ENCODE measurements at places on chromosomes 7 and 10.

- no peak for DNase-seq
These were observed 241.7 kb downstream of the CALN1 start for GRCh38 chr7:72170475-72170874.

DNA sequence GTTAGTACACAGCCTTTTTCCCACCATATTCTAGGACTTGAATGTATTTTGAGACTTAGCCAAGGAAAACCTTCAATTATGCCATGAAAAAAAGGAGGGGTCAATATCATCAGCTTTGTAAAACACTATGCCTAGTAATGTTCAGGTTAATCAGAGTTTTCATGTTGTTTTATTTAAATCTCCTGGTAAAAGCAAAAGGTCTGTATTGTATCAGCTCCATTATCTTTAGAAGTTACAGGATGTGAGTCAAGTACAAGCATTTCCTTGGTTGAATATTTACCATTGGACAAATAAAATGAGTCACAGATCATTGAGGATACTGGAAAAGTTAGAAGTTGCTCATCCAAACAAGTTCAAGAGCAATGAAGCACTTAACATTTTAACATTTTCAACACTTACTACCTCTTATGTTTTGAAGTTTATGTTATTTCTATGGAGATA lies 89.9 kb upstream of the CAPZA2 start:
- no peak for DNase-seq

DNA sequence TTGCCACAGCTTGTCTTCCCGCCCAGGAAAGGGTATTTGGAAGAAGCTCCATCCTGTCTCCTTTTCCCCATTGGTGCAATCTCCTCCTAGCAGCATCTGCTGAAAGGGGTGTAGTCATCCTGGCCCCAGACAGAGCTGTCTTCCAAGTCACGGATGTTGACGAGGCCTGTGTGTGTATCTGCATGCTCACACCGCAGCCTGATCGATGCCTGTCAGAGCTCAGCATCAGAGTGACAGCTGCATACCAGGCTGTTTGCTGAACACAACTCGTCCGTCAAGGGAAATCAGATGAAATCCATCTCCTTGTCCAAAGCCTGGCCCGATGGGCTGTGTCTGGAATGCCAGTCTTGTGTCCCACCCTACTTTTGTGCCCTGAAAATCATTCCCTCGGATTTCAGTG lies 21.2 kb upstream of the LRRC4 start:
- no peak for DNase-seq

GRCh38 chr7:158695056-158695455 lies 9.5 kb downstream of the NCAPG2 start:
- DNase-seq = no peak

GRCh38 chr10:89392974-89393373 lies 551 bp downstream of the IFIT1 start:
- DNase-seq = no peak

DNA sequence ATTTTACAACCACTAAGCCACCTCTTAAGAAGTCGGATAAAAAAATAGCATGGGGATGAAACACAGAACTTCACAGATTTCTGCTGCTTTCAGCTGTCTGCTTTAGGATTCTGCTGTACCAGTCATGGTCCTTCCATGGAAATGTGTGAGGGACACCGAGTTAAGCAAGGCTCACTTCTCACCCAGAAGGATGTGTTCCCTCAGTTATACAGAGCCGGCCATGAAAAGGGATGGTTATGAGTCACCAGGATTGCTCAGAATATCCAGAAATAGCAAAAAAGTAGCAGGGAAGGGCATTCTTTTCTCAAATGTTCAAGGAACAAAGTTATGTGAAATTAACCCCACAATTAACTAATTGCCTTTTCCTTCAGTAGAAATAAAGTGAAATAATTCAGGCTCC lies 124.4 kb downstream of the AMPH start:
- no peak for DNase-seq

- no peak for DNase-seq
These were observed 41.8 kb downstream of the LCOR start for GRCh38 chr10:96873756-96874467.

- DNase-seq = no peak
These were observed 27.1 kb downstream of the CREM start for GRCh38 chr10:35153716-35154115.

DNA sequence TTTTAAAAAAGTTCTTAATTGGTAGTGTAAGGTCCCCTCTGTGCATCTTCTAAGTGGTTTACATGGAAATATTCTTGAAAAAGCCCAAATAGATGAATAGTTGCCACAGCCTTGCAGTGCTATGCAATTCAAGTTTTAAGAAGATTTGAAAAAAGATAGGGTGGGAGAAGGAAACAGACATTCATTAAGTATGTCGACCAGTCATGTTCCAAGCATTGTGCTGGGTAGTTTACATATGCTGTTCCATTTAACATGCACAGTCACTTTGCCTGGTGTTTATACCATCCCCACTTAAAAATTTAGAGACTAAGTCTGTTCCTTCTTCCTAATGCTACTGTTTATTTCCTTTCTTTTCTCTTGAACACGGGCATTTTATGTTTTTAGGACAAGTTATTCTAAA lies 28.1 kb upstream of the NAMPT start:
- no peak for DNase-seq

GRCh38 chr10:29784175-29784773 lies 149.5 kb upstream of the SVIL start:
- no peak for DNase-seq

DNA sequence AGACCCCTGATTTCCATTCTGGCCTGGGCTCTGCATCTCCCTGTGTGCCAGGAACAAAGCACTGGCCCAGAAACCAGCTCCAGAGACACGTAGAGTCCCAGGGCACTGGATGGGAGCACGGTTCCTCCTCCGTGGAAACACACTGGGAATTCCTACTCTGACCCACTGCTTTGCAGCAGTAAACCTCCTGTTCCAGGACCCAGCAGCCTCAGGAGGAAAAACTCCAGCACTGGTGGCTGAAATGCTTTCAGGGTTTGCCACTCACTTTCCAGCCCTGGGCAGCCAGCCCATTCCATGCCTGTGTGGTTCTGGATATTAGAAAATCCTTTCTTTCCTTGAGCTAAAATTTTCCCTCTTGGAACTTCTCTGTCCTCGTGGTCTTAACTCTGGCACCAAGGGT lies 58.0 kb downstream of the FAM171A1 start:
- no peak for DNase-seq

- DNase-seq = no peak
These were observed at the start of gene FAM20C for GRCh38 chr7:191981-192649. TSS of gene FAM20C (plus strand) at chr7:192571. CDS start at chr7:193200, 629 bp downstream.

GRCh38 chr10:89348481-89348880 lies 20.7 kb downstream of the IFIT3 start:
- DNase-seq = no peak

- DNase-seq = no peak
These were observed 180.0 kb upstream of the AHR start for GRCh38 chr7:17118412-17118811.

GRCh38 chr10:84294766-84295447 lies 33.5 kb upstream of the CCSER2 start:
- no peak for DNase-seq

GRCh38 chr10:71746344-71747037 lies 26.8 kb downstream of the VSIR start:
- DNase-seq = no peak

DNA sequence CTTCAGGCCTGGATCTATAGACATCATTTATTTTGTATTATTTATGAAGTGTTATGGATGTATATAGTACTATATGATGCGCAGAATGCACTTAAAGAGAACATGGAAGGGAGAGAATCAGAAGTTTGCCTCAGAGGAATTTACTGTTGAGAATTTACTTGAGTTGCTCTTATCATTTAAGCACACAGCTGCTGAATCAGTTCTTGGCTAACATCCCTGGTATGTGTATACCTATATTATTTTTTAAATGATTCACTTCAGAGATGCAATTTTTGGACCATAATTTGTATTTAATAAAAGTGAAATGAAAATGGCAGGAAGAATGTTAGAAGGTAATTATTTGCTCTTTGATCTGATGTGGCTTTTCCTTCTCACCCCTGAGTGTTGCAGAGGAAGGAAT lies 191.6 kb downstream of the BICC1 start:
- no peak for DNase-seq

Data from CD8-positive, alpha-beta memory T cell (primary cell).